ENCODE measurements at places on chromosomes 1 and 21.
A peak's percentile ranks its signal among the peaks of the same experiment; 100 is the strongest.

DNA sequence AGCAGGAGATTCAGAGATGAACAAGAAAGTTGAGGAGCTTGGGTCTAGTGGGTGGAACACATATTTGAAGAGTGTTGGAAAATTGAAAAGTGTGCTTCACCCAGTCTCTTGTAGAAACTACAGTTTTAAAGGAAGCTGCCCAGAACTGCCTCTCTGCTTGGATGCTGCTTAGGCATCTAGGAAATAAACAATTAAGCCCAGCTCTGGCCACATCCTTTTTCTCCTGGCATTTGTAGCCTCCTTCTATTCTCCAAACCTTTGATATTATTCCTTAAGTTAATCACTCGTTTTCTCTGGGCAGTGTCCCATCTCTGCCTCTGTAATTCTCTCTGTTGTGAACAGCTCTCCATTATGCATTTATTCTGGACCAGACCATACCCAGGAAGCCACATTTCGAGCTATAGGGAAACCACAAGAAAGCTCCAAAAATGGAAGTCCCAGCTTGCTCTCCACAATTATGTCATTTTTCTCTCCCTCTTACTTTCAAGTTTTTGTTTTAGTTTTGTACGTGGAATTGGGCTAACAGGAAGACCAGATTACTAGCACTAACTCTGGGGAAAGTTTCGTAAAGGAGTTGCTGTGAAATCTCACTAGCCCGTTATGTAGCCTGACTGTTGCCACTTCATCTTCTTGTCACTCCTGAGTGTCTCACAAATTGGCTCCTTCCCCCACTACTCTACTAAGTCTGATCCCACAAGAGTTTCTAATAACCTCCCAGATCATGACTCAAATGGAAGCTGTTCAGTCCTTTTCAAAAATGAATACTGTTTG, 102.2 kb downstream of the NTMT2 start:
- DNase-seq: no peak

- no peak for DNase-seq
These were observed 1.2 kb downstream of the LAMC1 start for GRCh38 chr1:183024317-183025009.

GRCh38 chr1:177368255-177368654, 197.5 kb downstream of the BRINP2 start:
- no peak for DNase-seq

DNA sequence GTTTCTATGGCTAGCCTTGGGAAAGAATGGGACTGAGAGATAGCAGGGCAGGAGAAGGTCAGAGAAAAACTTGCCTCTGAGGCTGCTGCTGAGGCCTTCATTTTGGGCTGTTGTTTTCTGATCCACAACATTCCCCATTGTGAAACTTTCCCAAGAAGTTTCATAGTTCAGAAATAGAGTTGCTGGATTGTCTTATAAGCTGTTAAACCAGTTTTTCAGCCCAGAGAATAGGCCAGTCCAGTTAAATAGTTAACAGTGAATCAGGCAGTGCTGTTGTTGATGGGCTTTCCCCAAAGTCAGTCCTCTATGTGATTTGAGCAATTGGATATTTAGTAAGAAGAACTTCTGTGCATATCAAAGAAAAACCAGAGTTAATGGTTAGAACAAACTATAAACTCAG, 77.0 kb downstream of the C21orf91 start:
- DNase-seq: no peak

DNA sequence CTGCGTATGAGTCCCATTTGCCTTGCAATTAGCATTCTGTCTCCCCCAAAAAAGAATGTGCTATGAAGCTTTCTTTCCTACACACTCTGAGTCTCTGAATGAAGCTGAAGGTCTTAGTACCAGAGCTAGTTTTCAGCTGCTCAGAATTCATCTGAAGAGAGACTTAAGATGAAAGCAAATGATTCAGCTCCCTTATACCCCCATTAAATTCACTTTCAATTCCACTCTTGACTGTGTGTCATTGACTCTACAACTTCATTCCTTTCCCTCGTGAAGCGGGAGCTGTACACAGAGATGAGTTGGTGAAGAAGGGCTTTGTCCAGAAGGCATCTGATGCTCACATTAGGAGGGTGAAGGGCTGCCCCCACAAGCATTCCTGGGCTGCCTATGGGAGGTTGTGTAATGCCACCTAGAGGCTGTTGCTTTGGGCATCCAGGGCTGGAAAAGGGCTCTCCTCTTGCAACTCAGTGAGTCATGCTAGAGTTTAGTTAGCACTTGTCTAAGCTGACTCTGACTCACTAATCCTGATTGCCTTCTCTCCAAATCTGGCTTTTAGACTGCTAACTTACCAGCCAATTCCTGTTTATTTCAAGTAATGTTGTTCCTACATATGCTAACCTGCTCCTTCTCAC, 1.8 kb downstream of the SPRR1B start:
- DNase-seq: no peak

DNA sequence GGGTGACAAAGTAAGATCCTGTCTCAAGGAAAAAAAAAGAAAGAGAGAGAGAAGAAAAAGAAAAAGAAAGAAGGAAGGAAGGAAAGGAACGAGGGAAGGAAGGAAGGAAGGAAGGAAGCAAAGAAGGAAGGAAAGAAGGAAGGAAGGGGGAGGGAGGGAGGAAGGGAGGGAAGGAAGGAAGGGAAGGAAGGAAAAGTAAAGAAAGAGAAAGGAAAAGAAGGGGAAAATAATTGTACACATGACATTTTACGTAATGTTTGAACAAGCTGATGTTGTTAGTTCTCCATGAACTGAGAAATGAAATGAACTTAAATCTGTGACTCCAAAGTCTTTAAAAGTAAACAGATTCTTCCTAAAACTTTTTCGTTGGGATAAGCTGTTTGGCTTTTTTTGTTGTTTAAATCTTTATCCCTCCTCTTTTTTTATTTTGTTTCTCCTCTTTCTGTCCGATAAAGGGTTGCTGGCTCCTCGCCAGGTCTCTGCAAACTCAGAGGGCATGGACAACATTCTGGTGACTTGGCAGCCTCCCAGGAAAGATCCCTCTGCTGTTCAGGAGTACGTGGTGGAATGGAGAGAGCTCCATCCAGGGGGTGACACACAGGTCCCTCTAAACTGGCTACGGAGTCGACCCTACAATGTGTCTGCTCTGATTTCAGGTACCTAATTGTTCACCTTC, 59.8 kb downstream of the IL12RB2 start:
- DNase-seq: no peak

DNA sequence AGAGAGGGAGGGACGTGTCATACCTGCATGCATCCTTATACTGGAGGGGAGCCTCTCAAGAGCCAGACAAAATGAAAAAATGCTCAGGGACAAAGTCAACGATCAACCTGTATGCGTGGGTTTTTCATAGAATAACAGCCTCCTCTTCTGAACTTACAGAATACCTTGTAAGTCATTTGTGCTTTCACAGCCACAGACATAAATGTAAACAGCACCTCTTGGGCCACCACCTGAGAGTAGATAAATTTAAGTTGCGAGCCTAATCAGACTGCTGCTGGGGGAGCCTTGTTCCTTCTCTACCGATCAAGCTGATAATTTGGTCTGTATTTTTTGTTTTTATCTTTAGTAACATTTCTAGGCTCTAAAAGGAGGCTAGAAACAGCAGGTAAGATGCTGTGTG, 223.1 kb downstream of the KIF26B start:
- DNase-seq: no peak

GRCh38 chr1:149997585-149998262, 12.8 kb downstream of the OTUD7B start:
- no peak for DNase-seq

GRCh38 chr1:47437447-47438164, at the start of gene FOXD2:
TSS of gene FOXD2 (plus strand) at chr1:47438044. CDS start at chr1:47438136, 92 bp downstream.
- peak; percentile 96 for DNase-seq

GRCh38 chr1:63049135-63049534, 265.2 kb downstream of the ATG4C start:
- DNase-seq: no peak

DNA sequence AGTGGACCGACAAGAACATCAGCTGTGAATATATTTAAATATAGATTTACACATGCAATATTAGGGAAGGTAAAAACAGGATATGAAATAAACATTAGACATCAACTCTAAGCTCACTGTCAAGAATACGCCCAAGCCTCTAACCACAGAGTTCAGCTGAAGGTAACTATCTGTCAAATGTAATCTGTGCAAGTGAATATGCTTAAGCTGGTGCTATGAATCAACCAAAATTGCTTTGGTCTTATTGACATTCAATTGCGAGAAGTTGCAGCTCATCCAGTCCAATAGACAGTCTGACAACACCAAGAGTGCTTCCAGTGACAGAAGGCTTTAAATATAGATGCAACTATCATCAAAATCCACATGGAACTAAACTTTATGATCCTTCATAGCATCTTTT, 32.3 kb downstream of the USH2A start:
- DNase-seq: no peak

- no peak for DNase-seq
These were observed 137.5 kb downstream of the TOMM20 start for GRCh38 chr1:234990874-234991801.

DNA sequence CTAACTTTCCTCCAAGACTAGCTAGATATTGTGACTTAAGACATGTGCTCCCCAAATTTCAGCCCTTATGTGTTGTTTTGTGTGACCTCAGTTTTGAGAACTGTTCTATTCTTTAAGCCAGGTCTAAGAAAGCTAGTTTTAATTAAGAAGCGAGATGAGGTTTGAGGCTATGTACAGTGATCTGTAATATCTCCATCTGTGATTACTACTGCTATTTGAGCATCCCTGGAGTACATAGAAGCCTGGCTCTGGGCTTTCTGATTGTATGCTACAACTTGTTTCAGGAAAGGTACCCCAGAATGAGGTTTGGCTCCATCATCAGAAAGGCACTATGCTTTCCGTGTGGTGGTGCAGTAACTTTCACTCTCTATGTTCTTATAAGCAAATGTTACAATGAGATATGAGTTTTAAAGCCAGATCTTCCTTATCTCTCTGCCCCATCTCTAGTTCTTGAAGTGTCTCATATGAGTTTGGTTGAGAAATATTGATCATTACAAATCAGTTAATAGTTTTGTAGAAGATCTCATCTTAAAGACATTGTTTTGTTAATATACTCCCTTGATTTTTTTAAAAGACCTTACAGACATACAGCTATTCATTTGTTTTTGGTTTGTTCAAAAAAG, 605 bp downstream of the RGS4 start:
- no peak for DNase-seq

DNA sequence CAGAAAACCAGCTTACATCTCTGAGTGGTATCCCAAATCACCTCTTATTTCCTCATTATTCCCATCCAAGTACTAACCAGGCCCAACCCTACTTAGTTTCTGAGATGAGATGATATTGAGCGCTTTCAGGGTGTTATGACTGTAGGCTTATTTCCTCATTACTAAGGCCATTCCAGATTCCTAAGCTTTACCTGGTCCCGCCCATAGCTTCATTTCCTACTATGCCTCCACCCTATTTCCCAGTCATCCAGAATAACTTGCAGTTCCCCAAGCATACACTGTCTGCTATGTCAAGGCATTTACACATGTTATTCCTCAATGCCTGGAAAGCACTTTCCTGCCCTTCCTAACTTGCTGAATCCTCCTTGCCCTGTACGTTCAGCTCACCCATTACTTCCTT, 79.3 kb upstream of the SPAG17 start:
- no peak for DNase-seq

GRCh38 chr1:81006502-81006901, 794.2 kb upstream of the ADGRL2 start:
- DNase-seq: no peak

GRCh38 chr21:44829507-44830092, 11.7 kb upstream of the SUMO3 start:
- DNase-seq: no peak

- DNase-seq: no peak
These were observed 46.0 kb upstream of the IL12RB2 start for GRCh38 chr1:67261680-67262079.

- DNase-seq: no peak
These were observed 162.2 kb upstream of the RAB4A start for GRCh38 chr1:229108598-229109201.

- DNase-seq: no peak
These were observed 36.4 kb upstream of the CFAP126 start for GRCh38 chr1:161404051-161404597.

DNA sequence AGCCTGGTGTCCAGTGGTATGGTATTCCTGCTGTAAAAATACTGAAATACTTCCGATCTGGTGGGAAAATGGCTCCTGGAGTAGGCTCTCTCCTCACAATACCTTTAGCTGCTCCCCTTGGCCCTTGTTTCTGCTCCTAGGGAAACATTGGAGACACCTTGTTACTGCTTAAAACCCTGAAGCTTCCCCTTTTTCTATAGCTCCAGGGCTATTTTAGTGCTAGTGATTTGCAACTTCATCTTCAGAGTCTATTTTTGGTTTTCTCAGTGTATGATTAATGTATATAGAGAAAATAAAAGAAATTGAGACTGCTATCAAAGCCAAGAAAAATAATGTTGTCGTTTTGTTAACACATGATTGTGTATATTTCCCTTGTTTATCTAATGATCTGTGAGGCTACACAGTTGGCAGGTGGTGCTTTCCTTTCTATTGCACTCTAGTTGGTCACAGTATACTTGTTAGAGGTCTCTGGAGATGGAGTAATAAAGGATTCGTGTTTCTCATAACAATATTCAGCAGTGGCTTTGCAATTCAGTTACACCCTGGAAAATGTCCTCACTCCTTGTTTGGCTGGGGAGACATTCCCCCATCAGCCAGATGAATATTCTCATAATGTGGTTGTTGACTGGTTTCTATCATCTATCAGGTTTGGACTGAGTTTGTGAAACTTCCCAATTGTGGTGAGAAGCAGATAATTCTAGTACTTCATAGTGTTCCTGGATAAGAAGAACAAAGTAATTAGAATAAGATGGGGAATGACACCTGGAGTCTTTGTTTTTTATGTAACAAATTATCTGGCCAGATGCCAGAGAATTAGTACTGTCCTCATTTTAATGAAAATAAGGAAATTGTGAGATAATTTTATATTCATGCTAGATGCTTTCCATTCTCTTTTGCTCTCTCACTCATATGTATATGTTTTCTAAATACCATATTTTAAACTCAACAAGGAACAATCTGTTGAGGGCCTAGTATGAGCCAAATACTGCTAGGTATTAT, 44.8 kb upstream of the CACYBP start:
- DNase-seq: no peak

- DNase-seq: no peak
These were observed 83.5 kb downstream of the MAN1C1 start for GRCh38 chr1:25700144-25700523.

GRCh38 chr1:95018602-95019369, 54.0 kb downstream of the ALG14 start:
- DNase-seq: no peak

- no peak for DNase-seq
These were observed 12.5 kb downstream of the CHD5 start for GRCh38 chr1:6167391-6168303.

DNA sequence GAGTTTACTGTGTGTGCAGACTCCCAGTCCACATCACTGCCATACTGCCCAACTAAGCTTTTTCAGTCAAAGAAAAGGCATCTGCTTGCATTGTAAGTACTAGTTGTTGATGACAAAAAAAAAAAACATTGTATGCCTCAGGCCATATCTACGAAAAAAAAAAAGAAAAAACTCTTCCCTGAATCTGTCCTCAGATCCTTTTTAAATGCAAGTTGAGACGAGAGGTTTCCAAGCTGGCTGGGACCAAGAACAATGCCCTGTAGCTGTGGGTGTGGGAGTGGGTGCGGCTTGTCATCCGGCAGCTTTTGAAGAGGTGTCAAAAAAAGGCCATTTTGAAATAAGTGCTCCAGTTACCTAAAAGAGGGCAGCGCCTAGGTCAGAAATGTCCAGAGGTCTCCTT, 29.2 kb upstream of the HHAT start:
- no peak for DNase-seq
